ENCODE measurements at places on chromosomes 1 and 21. TPM values are rescaled to one million over a fixed set of nuclear protein-coding genes. Genes with fewer than 3 reads are reported as not detected.
A peak's percentile ranks its signal among the peaks of the same experiment; 100 is the strongest.

Gene RUNX3
- 0.29 TPM for total RNA-seq

GRCh38 chr1:29176576-29176975, 5.1 kb downstream of the SRSF4 start:
- H3K27me3 ChIP-seq, result no peaks in the 10 kb centered on the region
- peaks cover 47% of the 10 kb centered on the region for H3K4me1 ChIP-seq
- peak overlapping the region; percentile 100 for H3K27ac ChIP-seq
- no peak for DNase-seq
- H3K36me3 ChIP-seq, result peaks cover 6% of the 10 kb centered on the region
- H3K4me3 ChIP-seq, result no peak overlapping the region

DNA sequence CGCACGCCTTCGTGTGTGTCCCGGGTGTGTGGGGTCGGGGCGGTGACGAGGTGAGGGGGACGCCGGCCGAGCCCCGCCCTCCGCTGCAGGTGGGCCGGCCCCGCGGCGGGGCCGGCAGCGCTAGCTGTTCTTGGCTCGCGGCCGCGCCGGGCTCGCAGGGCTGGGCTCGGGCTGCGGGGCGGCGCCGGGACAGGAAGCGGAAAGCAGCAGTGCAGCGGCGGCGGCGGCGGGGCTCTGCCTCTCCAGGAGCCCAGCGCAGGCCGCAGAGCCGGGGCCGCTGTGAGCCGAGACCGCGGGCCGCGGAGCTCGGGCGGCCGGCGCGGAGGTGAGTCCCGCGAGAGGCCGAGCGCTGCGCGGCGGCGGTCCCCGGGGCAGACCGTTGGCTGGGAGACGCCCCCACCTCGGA, at the start of gene VANGL1:
Gene VANGL1, plus strand, starts transcription at position 209 of the 406 bp plus-strand sequence. CDS start 9,444 bp downstream, outside the sequence.
- peak within 1 kb of the TSS; percentile 84 for H3K27ac ChIP-seq
- no peaks in the 10 kb centered on the region for H3K27me3 ChIP-seq
- H3K4me1 ChIP-seq, result peaks cover 10% of the 10 kb centered on the region

DNA sequence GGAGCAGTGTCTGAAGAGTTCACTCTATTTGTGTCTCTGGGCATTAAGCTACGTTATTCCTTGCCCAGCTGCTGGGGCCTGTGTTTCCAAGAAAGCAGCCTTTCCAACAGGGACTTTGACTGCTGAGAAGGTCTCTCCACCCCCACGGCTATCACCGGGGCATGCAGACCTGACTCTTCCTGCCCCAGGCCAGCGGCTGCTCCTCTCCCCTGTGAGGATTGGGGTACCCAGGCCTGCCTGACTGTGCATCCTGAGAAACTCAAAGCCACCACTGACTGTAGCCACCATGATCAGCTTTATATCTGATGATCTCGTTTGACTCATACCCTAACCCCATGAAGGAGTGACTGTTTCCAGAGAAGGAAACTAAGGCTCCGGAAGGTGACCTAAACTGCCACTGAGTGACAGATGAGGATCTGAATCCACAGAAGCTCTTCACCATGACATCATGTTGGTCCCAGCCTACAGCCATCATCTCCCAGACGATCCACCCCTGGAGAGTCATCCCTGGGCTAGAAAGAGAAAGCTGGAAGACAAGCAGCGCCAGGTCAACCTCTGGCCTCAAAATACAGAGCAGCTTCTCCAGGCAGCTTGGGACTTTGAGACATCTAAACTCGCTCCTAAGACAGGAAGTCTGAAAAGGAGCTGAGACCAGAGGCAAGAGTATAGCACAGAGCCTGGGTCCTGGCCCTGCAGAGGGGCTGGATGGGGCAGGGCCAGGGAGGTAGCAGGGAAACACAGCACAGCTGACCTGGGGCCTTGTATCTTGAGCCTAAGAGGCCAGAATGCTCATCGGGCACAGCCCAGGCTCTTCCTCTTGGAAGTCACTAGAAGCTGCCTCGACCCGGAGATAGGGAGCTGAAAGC, 244.0 kb upstream of the VAMP3 start:
- H3K4me3 ChIP-seq, result no peak overlapping the region
- no peak overlapping the region for H3K27ac ChIP-seq
- no peaks in the 10 kb centered on the region for H3K4me1 ChIP-seq
- no peaks in the 10 kb centered on the region for H3K36me3 ChIP-seq
- peaks cover 7% of the 10 kb centered on the region for H3K27me3 ChIP-seq
- DNase-seq, result no peak
